Activated CD8-positive, alpha-beta T cell treated with anti-CD3 and anti-CD28 coated beads, Interleukin-2, amount 10 ng/mL, durations not matched to agents 7 days and 5 days (primary cell): ENCODE measurements at places on chromosomes 6 and 20.

GRCh38 chr6:140697585-140697984 is 1323.1 kb upstream of the CITED2 start:
- DNase-seq: no peak
- H3K27me3 ChIP-seq: no peaks in the 10 kb centered on the region
- no peak overlapping the region for H3K27ac ChIP-seq

DNA sequence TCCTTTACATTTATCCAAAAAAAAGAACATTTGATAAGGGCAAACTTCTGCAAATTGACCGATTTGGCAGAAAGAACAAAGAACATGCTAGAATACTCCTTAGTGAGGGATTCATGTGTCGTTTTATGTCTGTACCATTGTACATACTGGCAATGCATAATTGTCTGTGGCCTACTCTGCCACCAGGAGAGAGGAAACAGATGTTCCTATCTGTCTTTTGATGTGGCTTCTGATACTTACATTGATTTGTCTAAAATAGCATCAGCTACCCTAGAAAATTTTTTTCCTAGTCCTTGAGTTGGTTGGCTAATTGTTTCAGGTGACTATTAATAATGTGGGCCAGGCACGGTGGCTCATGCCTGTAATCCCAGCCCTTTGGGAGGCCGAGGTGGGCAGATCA is 654.1 kb downstream of the KIF16B start:
- H3K4me3 ChIP-seq: no peak overlapping the region
- no peak for DNase-seq
- no peaks in the 10 kb centered on the region for H3K4me1 ChIP-seq
- no peaks in the 10 kb centered on the region for H3K36me3 ChIP-seq
- H3K27me3 ChIP-seq: no peaks in the 10 kb centered on the region

GRCh38 chr6:107627969-107628368 is 138.1 kb downstream of the SOBP start:
- H3K4me1 ChIP-seq: peaks cover 21% of the 10 kb centered on the region
- H3K27me3 ChIP-seq: peaks cover 31% of the 10 kb centered on the region
- H3K4me3 ChIP-seq: no peak overlapping the region
- no peak overlapping the region for H3K27ac ChIP-seq
- no peaks in the 10 kb centered on the region for H3K36me3 ChIP-seq
- DNase-seq: no peak

GRCh38 chr20:32651537-32651936 is 22.2 kb downstream of the C20orf203 start:
- H3K36me3 ChIP-seq: peaks cover 2% of the 10 kb centered on the region
- no peaks in the 10 kb centered on the region for H3K27me3 ChIP-seq
- no peak for DNase-seq
- peaks cover 15% of the 10 kb centered on the region for H3K4me1 ChIP-seq

DNA sequence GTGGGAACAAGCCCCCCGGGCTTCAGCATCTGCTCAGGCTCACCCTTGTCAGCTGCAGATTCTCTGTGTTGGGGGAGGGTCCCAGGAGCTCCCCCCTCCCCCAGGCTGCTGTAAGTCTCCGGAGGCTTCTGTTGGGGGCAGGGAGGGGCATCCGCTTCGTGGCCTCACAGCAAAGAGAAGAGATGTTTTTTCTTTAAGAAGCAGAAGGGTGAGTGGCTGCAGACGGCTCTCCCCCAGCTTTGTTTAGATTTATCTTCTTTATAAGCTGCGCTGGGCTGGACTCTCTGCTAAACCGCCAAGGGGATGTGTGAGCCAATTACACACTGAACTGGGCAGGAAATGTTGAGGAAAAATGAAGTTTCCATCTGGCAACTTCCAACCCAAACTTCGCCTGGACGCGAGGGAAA is 48.7 kb upstream of the GATA5 start:
- H3K27me3 ChIP-seq: peaks cover 2% of the 10 kb centered on the region
- H3K4me1 ChIP-seq: peaks cover 10% of the 10 kb centered on the region
- no peak overlapping the region for H3K4me3 ChIP-seq
- H3K36me3 ChIP-seq: no peaks in the 10 kb centered on the region
- no peak for DNase-seq

DNA sequence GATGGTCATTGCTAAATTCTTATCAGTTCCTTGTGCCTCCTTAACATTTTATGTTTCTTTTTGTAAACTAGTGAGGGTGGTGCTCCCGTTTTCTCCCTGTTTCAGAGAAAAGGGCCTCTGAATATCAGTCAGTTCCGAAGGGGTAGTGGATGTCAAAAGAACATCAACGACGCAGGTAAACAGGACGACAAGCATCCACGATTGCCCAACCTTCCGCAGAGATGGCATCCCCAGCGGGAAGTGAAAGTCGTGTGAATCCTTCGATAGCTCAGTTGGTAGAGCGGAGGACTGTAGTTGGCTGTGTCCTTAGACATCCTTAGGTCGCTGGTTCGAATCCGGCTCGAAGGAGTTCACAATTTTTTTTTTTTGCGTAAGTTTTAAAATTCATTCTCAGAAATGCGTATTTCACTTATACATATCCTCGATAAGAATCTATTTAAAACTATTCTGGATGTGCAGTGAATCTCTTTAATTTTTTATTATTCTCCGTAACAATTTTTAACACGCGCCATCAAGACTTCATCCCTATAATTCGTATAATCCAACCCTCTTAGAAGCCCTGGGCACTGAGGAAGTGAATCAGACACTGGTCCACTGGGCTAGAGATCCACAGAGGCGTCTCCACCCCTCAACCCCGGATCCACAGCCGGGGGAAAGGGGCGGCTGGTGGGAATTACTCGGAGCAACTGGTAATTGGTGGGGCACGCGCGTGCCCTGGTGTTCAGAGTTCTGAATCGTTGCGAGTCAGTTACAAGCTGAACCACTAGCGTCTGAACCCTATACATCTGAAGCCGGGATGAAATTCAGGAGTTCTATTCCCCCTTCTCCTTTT is 27.9 kb upstream of the ABT1 start:
- peak overlapping the region; percentile 86 for H3K27ac ChIP-seq
- H3K36me3 ChIP-seq: peaks cover 4% of the 10 kb centered on the region
- H3K27me3 ChIP-seq: no peaks in the 10 kb centered on the region
- peak; percentile 97 for DNase-seq
- H3K4me1 ChIP-seq: peaks cover 41% of the 10 kb centered on the region

DNA sequence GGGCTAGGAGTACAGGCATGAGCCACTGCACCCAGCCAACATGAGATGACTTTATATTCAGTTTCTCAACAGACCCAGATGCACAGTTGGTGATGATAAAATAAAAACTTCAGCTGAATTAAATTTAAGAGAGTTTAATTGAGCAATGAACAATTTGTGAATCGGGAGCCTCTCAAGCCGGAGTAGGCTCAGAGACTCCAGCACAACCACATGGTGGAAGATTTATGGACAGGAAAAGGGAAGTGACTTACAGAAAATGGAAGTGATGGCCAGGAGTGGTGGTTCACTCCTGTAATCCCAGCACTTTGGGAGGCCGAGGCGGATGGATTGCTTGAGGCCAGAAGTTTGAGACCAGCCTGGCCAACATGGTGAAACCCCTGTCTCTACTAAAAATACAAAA is 10.4 kb upstream of the BCAS4 start:
- H3K27me3 ChIP-seq: peaks cover 2% of the 10 kb centered on the region
- no peak overlapping the region for H3K4me3 ChIP-seq
- H3K36me3 ChIP-seq: no peaks in the 10 kb centered on the region
- H3K4me1 ChIP-seq: no peaks in the 10 kb centered on the region
- DNase-seq: no peak

- H3K4me1 ChIP-seq: peaks cover 9% of the 10 kb centered on the region
- peak; percentile 40 for DNase-seq
- no peak overlapping the region for H3K27ac ChIP-seq
- H3K36me3 ChIP-seq: peaks cover 15% of the 10 kb centered on the region
- no peaks in the 10 kb centered on the region for H3K27me3 ChIP-seq
Observed at GRCh38 chr20:34544109-34544796, 14.3 kb upstream of the MAP1LC3A start.

GRCh38 chr6:150382171-150382570 is 13.4 kb downstream of the IYD start:
- no peaks in the 10 kb centered on the region for H3K4me1 ChIP-seq
- H3K27me3 ChIP-seq: peaks cover 29% of the 10 kb centered on the region
- H3K4me3 ChIP-seq: no peak overlapping the region
- no peak overlapping the region for H3K27ac ChIP-seq
- no peaks in the 10 kb centered on the region for H3K36me3 ChIP-seq

GRCh38 chr6:127243501-127243900 is 23.2 kb upstream of the RNF146 start:
- H3K27ac ChIP-seq: no peak overlapping the region
- H3K27me3 ChIP-seq: peaks cover 9% of the 10 kb centered on the region
- no peaks in the 10 kb centered on the region for H3K4me1 ChIP-seq
- H3K4me3 ChIP-seq: no peak overlapping the region

DNA sequence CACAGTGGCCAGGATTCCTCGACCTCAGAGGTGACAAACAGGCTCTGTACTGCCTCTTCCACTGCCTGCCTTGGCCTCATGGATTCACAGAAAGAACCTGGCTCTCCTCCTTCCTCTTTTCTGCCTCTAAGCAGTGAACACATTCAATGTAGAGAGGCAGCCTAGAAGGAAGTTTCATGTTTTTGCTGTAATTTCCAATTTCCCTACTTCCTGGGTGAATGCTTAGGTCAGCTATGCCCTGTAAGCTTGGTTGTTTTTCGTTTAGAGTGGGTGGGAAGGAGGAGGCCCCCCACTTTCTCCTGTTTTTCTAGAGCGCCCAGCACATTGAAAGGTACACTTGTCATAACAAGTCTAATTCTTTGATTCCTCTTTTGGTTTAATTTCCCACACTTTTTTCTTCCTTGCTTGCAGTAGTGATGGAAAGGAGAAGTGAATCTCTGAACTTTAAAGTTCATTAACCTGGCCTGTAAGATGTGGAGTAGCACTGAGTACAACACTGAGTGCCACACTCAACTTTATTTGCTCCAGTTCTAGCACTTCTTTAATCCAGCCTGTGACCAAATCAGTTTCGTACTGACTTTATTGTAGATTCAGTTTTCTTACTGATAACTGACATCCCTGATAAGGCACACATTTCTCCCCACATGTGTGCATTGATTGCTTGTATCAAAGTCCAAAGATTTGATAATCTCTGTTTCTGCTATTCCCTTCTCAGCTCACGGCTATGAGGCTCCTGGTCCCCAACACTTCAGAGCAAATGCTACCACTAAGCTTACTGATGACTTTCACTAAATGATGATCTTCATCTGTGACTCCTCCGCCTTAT is 100.0 kb upstream of the MAN1A1 start:
- H3K36me3 ChIP-seq: no peaks in the 10 kb centered on the region
- H3K4me1 ChIP-seq: peaks cover 13% of the 10 kb centered on the region
- DNase-seq: no peak
- H3K27me3 ChIP-seq: peaks cover 2% of the 10 kb centered on the region

DNA sequence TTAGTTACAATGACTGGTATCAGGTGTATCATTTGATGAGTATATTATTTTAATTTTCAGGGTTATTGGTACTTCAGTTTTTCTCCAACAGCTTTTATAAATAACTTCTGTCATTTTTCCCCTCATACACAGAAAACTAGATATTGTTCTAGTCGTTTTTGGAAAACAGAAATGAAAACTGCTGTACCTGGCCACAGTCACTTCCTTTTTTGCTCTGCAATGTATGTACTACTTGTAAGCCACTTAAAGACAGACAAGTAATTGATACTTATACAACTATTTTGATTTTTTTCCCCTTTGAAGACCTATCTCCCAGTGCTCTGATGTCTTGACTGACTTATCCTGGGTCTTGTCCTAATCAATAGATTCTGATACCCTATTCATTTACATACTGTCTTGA is 218.6 kb upstream of the RUNX2 start:
- no peak overlapping the region for H3K27ac ChIP-seq
- peaks cover 18% of the 10 kb centered on the region for H3K4me1 ChIP-seq
- no peak overlapping the region for H3K4me3 ChIP-seq

DNA sequence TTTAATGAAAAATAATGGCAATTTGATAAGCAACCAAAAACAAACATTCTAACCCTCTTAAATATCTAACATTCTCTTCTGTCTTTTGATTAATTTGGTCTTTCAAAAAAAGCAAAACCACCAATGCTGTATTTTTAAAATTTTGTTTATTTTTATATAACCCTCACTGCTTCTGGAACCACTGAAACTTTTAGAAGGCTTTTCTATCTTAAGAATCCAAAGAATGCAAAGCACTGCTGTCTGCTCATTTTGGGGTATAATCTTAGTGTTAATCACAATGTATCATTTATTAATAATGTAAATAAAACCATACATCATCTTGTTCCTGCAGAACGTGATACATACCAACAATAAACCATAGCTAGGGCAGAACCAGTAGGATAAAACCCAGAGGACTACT is 14.0 kb downstream of the STK38 start:
- no peaks in the 10 kb centered on the region for H3K27me3 ChIP-seq
- no peak overlapping the region for H3K4me3 ChIP-seq
- peaks cover 20% of the 10 kb centered on the region for H3K4me1 ChIP-seq
- peaks cover 76% of the 10 kb centered on the region for H3K36me3 ChIP-seq
- DNase-seq: no peak

DNA sequence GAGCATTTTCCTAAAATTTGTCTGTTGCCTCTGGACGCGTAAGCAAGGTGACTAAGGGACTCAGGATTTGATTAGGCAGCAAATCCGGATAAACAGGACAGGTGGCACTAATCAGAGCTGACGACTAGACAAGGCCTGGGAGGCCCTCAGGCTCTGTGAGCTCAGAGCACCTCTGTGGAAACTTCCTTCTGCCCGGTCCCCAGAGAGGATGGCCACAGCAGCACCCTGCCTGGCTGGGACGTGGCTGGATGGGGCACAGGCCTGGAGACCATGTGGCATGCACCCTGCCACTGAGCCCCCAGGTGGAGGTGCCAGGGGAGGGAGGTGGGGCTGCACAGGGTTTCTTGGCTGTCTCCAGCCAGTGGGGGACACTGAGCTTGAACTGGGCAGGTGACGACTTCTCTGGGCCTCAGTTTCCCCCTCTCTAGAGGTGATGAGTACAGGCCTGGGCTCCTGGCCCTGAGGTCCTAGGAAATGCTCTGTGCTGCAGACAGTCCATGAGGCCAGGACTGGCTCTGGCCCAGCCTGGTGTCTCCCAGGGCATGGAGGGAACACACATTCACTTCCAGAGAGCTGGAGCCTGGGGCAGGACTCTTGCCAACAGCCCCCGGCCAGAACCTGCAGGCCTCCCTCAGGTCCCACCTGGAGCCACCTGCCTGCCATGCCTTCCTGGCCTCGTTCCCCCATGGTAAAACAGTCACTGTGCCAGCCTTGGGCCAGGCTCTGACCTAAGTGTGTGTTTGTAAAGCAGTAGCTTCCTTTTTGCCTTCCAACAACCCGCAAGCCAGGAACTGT is 39.6 kb upstream of the STX16 start:
- DNase-seq: no peak
- no peak overlapping the region for H3K4me3 ChIP-seq
- no peaks in the 10 kb centered on the region for H3K4me1 ChIP-seq
- no peaks in the 10 kb centered on the region for H3K36me3 ChIP-seq
- H3K27ac ChIP-seq: no peak overlapping the region

DNA sequence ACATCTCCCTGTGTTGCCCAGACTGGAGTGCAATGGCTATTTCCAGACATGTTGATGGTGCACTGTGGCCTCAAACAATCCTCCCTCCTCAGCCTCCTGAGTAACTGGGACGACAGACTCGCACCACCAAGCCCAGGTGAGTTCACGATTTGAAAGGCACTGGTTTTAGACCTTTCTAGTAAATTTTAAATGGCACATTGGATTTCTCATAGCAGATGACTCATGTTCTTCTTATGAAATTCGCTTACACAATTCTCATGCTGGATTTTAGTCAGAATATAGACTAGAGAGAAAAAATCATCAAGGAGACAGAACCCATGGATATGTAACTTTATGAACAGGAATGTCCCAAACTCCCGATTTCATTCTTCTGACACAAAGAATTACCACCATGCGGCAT is 18.1 kb upstream of the PXDC1 start:
- H3K36me3 ChIP-seq: no peaks in the 10 kb centered on the region
- H3K4me1 ChIP-seq: no peaks in the 10 kb centered on the region
- no peak overlapping the region for H3K4me3 ChIP-seq
- no peak overlapping the region for H3K27ac ChIP-seq
- no peak for DNase-seq

- H3K36me3 ChIP-seq: peaks cover 16% of the 10 kb centered on the region
- peak overlapping the region; percentile 76 for H3K27ac ChIP-seq
- no peaks in the 10 kb centered on the region for H3K27me3 ChIP-seq
- DNase-seq: no peak
Observed at GRCh38 chr6:52360601-52361413, 1.1 kb upstream of the PAQR8 start.
